RWPE1 (cell line): ENCODE measurements at places on chromosomes 1 and 21.

- no peak for DNase-seq
Measured at GRCh38 chr1:87568911-87569310, 240.2 kb downstream of the LMO4 start.

DNA sequence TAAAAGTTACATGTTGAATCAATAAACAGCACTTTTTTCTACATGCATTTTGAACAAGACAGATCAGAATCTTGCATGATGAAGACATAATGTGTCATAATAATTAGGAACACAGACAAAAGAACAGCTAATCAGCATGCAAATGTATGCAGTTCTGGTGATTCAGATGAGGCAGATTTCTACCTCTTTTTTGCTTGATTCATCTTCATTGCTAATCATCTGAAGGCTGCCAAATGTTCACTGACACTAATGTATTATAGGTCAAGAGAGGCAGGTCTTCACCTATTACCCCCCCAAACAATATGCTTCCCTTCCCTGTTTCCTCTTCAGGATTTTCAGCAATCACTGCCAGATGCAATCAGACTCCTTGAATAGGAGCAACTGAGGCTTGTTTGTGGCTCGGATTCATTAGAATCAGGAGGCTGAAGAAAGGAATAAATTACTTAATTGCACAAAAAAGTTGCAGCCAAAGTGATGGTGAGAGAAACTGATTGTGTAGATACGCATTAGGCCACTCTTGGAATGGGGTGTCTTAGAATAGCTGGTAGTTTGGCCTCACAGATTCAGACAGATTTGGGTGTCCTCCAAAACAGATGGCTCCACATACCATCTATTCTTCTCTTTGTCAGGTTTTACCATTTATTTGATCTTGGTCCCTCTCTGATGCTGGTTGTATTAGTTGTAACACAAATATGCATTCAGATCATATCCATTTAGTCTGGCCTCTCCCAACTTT is 275.4 kb downstream of the RPS6KC1 start:
- DNase-seq = no peak

DNA sequence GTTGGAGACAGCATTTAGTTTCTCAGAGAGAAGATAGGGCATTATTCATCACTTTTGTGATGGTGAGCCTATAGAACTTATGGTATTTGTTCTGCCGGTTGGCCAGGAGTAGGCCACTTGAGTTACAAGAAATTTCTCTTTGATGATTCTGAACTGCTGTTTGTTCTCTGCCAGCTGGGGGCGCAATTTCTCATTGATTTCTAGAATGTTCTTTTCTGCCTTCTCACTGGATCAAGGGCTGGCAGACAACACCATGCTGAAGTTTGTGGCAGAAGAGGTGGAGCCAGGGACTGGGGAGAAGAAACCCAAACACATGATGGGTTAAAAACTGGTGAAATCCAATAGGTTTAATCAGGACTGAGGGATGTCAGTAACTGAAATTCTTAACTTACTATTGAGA is 360.6 kb downstream of the FAM72C start:
- DNase-seq = no peak

DNA sequence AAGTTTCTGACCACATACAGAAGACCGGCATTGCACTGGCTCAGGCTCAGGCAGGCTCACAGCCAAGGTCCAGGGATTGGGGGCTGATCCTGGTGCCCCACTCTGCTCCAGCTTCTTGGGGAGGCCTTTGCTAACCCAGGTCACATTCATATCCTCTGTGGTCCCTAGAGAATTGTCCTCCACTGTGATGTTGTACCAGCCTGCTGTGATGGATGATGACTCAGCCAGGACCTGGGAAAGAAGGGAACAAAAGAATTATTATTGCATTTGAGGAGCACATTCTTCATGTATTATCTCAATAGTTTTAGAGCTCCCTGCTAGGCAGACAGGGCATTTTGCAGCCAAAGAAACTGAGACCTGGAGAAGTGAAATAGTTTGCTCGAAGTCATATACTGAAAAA is 114.3 kb upstream of the ETV3 start:
- no peak for DNase-seq

GRCh38 chr1:1179346-1179982 is 5.8 kb downstream of the TTLL10 start:
- no peak for DNase-seq
